NCI-H2227 treated with DMSO at 0.1 percent for 48 hours (cell line): ENCODE measurements at places on chromosomes 11 and 22.

DNA sequence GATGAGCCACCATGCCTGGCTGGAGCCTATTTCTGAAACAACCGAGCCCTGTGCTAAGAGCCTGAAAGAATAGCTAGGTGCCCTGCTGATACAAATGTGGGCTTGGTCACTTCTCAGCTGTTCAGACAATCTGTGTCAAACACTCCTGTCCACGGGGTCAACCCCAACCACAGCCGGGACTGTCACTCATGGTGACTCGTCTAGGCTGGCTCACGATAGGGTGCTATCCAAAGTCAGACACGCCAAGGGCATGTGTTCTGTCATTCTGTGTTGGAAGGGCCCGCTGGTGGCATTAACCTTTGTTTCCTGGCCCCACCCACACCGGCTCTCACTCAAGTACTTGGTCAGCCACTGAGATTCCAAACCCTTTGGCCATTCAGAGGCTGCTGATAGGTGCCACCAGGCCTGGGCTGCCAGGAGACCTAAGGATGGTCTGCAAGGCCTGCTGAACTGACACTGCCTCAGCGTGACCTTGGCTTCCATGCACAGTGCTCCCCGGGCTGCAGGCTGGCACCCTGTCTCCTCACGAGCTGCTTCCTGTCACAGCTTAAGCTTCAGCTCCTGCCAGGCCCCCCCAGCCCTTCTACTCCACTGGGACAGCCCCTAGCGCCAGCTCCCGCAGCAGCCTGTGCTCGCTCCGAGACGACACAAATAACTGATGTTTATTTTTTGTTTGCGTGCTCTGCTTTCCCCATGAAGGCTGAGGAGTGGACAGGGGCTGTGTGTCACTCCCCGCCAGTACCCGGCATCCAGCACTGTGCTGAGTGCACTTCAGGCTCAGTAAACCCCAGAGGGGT, 14.2 kb upstream of the CDC42BPG start:
- no peak for DNase-seq

DNA sequence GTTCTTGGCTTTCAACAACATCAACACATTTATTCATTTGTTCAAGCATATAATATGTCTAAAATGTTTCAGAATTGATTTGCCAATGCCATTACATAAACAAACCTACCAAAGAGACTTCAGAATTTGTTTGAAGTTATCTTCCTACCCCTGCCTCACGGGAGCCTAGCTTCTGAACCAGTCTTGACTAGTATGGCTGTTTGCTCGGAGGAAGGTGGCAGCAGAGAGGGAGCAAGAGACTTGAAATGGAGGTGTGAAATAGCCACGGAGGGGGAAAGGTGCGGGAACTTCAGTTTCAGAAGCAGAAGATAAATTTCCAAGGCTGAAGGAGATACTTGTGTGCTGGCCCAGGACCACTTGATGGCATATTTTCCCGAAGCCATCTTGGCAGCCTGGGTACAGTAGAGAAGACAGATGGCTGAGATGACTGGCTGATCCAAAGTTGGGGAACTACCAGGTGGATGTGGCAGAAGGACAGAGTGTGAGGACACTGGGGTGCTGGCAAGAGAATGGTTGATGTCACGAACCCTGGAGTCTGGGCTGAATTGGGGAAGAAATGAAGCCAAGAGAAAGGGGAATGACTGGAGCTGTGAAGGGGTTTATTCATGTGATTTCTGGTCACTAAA, 14.0 kb upstream of the MTCH2 start:
- no peak for DNase-seq

DNA sequence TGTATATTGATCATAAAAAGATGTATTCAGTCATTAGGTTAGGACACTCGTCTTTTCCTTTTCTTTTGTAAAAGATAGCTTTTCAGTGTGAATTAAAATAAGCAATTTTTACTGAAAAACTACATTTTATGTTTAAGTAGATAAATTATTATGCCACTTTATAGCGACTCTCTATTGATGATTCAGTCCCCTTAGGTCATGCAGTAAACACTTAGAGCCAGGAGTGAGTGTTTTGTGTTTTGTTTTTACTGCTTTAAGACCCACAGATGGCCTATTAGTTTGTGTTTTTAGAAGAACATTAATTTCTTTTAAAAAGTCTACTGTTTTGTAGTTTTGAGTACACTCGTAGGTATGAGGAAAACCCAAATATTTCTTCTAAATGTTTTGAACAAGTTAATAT, 86.6 kb downstream of the YAP1 start:
- no peak for DNase-seq

DNA sequence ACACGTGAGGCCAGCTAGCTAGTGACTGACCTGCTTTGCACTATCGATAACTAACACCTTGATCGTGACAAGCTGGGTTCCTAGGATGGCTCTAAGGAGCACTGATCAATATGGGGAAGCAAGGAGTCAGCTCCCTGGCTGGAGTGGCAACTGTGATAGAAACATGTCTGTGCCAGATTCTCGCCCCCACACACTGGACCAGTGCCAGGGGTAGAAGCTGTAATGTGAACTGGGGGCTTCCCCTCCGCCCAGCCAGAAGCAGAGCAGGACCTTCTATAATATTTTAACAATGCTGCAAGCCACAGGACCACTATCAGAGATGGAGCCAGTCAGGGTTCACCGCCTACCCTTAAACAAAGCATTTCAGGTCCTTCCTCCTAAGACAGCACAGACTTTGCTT, 96.5 kb downstream of the DSCAML1 start:
- DNase-seq, result no peak

- no peak for DNase-seq
Measured at GRCh38 chr11:12303421-12304149, 73.8 kb upstream of the PARVA start.

DNA sequence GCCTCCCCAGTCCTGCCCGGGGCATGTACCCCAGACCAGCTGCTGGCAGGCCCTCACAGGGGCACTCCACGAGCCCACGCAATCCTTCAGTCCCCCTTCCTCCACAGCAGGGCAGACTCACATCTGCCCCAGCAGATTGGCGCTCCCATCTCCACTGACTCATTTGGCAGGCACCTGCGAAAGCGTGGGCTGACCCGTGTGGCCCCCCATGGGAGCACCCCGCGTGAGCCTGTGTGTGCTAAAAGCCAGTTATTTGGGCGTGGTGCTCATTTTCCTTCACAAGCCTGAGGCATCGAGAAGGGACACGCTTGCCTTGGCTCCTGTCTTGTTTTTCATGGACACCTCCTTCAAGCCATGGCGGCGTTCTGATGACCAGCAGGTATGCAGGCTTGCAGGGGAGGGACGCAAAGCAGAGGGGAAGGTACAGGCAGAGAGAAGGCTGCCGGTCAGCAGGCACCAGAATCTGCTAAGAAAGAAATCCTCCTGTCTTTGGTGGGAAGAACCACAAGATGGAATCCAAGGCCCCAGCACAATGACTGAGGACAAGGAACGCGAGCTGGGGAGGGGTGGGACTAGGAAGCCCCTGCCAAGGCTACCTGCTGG, 8.6 kb downstream of the NECTIN1 start:
- DNase-seq, result no peak

- no peak for DNase-seq
Measured at GRCh38 chr11:79481795-79482194, 41.0 kb upstream of the TENM4 start.
